ENCODE measurements at places on chromosomes 4 and X. TPM values are rescaled to one million over a fixed set of nuclear protein-coding genes. Genes with fewer than 3 reads are reported as not detected.

- no peak for DNase-seq
These were observed 593 bp upstream of the JAKMIP1 start for GRCh38 chr4:6200922-6201362.

DNA sequence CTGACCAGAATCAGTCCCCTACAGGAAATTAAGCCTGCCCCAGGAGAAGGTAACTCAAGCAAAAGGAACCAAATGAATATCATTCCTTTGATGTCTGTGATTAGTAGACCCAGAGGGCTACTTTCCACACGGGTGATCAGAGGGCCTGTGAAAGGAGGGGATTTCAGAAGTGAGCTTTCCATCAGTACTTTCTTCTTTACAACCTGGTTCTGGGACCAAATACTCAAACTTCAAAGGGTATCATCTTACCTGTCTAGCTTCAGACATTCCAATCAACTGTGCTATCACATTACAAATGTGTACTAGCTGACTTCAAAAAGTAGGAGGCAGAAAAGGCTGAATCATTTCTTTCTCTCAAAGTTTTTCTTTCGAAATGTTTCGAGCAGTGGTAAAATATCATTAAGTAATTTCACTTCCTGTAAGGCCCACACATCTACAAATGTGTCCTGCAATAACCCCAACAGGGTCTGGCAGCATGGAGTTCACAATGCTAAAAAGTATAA lies 23.9 kb downstream of the ACSL4 start:
- DNase-seq, result peak; percentile 6

DNA sequence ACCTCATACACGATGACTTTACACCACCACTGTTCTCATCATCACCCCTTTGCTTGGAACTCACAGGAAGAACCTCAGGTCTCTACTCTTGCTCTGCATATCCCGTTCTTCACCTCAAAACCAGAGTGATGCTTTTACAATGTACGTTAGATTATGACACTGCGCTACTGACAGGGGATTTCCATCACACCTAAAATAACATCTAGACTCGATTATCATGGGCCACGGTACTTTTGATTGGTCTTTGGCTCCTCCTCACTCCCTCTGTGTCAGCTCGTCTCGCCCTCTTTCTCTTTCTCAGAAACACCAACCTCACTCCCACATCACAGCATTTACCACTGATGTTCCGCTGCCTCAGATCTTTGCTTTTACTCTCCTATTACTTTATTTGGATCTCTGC lies 172.4 kb downstream of the TLL1 start:
- DNase-seq, result no peak

- DNase-seq, result peak; percentile 38
These were observed 9.5 kb downstream of the HPRT1 start for GRCh38 chrX:134469486-134469885.

- no peak for DNase-seq
These were observed 213 bp downstream of the NFKB1 start for GRCh38 chr4:102501447-102501696.

GRCh38 chr4:188029114-188029513 lies 33.5 kb downstream of the ZFP42 start:
- no peak for DNase-seq

DNA sequence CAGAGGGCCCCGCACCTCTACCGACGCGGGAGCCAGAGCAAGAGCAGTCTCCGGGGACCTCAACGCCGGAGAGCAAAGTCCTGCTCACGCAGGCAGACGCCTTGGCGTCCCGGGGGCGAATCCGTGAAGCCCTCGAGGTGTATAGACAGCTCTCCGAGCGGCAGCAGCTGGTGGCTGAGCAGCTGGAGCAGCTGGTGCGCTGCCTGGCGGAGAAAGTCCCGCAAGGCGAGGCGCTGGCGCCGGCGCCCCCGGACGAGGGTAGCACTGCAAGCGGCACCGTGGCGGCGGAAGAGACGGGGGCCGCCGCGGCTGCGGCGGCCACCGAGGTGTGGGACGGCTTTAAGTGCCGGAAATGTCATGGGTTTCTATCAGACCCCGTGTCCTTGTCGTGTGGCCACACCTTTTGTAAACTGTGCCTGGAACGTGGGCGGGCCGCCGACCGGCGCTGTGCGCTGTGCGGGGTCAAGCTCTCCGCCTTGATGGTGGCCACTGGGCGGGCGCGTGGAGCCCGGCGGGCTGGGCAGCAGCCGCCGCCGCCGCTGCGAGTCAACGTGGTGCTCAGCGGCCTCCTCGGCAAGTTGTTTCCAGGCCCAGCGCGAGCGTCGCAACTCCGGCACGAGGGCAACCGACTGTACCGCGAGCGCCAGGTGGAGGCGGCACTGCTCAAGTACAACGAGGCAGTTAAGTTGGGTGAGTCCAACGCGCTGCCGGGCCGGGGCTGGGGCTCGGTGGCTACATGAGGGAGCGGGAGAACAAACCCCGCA lies 672 bp downstream of the LONRF3 start:
- peak; percentile 36 for DNase-seq

DNA sequence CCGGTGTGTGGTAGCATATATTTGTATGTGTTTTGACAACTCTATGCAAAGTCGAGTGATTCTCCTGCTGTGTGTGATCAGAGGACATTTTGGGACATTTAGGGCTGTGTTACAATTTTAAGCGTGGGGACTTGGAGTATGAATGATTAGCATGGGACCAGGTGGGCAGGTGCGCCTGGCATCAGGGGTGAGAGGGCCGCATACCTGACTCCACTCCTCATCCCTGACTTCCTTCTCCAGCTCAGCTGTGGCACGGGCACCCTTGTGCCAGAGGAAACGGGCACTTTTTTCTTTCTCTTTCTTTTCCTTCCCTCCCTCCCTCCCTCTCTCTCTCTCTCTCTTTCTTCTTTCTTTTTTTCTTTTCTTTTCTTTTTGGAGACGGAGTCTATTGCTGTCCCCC lies 15.7 kb upstream of the PLCXD1 start:
- no peak for DNase-seq

DNA sequence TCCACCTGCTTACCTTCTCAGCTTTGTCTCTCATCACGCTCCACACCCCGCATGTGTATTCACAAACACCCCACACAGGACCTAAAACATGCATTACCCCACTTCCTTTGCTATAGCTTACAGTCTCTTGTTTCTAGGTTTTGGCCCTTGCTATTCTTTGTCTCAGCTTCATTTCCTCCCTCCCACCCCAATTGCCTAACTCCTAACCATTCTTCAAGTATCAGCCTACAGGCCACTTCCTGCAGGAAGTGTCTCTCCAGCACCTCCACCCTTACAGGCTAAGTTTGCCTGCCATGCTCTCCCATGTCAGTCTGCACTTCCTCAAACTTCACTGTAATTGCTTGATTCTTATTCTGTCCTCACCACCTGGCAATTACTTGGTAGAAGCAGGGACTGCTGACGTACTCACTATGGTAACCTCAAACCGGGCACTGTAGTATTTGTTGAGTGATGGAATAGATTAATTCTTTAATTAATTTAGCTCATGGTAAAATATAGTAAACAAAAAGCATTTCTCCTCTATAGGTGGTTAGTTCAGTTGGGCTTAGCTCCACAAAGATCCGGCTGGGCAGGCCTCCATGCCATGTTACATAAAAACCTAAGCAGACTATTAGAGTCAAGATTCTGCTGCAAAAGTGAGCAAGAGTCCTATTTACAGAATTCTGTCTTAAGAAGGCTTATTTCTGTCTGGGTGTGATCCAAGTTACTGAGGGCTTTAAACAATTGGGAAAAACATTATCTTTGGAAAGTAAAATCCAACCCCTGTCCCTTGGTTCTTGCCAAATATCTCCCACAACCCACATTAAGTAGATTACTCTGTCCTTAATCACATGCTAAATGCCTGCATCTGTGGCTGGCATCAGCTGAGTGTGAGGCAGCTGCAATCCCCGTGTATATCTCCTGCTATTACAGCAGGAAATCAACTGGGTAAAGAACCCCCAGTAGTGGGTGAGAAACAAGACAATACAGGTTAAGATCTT lies 124.7 kb upstream of the CPEB2 start:
- DNase-seq, result no peak

DNA sequence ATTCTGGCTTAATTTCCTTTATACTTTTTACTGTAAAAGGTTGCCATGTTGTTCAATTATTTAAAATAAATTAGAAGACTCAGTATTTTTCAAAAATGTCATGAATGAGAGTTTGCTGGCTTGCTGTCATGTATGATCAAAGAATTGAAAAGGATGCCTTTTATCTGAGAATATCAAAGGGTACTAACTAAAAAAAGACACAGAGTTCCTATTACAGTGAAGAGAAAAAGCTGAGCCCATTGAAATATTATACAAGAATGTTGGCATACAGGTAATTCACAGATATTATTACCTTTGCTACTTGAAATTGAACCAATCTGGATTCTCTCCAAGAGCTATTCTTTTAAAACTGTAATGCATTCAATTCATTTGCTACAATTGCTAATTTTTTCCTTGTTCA lies 200.0 kb downstream of the PPP3CA start:
- no peak for DNase-seq

GRCh38 chr4:136750897-136751296 lies 781.4 kb downstream of the PCDH18 start:
- no peak for DNase-seq

DNA sequence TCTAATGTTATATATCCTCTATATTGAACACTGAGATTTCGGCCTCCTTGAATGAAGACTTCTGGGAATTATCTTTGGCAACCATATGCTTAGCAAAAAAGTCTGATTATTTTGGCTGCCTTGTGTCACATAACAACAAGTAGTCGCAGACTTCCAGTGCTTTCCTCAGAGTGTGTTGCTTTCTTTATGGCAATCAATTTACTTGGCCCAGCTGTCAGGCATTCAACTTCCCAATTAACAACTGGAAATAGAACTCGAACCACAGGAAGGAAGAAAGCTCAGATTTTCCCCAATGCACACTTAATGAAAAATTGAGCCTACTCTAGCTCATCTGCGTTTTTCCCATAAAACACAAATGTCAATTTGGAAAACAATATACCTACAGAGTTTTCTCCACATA lies 71.6 kb downstream of the ZNF827 start:
- no peak for DNase-seq

- DNase-seq, result no peak
These were observed 82.6 kb upstream of the BRS3 start for GRCh38 chrX:136405126-136405525.

DNA sequence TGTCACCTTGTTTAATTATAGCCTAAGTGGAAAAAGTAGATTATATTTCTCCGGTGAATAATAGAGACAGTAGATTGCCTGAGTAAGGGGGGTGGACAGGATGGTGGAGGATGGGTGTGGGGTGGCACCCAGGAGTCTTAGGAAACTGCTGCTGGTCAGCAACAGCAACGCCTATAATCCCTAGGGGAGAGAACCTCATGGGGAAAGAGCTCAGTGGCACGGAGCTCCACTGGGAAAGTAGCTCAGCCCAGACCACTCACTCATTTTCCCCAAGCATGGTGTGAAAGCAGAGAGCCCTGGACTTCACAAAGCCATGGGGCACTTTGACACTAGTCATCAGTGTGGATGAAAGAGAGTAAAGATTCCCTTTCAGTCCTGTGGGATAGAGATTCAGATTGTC lies 31.1 kb downstream of the METTL14 start:
- DNase-seq, result no peak

DNA sequence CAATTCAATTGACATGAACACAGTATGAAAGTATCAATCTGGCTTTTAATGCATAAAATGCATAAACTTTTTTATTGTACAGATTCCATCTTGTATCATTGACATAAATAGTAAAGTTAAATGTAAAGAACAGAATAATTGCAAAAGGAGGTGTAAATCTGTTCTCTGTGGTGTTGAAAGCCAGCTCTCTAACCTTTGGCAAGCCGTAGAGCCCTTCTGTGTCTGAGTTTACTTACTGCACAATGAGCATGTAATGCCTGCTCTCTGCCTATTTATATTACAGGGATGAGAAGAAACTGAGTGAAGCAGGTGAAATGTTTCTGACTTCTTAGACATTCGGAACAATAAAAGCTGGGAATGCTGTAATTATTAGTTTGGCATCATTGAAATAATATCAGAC lies 389.3 kb upstream of the EPHA5 start:
- no peak for DNase-seq

GRCh38 chr4:25060241-25060962 lies 29.7 kb upstream of the LGI2 start:
- no peak for DNase-seq

DNA sequence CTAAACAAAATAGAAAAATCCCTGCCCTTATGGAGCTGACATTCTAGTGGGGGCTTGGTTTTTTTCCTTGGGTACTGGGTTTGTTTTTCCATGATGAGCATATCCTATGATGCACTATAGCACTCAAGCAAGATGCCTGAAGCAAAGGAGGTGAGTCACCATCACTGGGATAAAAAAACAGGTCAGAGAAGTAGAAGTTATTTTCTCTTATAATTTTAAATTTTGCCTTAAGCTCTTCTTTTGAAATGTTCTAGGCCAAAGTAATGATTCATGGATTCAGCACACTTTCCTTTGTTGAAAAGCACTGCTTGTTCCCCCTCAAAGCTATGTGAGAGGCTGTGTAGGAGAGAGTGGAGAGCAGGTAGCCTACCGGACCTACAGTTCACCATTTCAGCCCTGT lies 15.2 kb upstream of the CXCL2 start:
- peak; percentile 59 for DNase-seq

- no peak for DNase-seq
These were observed 51.1 kb downstream of the UGT2B7 start for GRCh38 chr4:69147334-69147733.

GRCh38 chr4:38529189-38530115 lies 134.5 kb upstream of the KLF3 start:
- DNase-seq, result peak; percentile 5

The GLRA2 gene
- not detected for total RNA-seq

The TRMT2B gene
- total RNA-seq, result 21.3 TPM

The ZFP92 gene
- 1.2 TPM for total RNA-seq

The ARR3 gene
- not detected for total RNA-seq

The ZNF141 gene
- 9.8 TPM for total RNA-seq

The KLF8 gene
- 1.0 TPM for total RNA-seq

The CCDC120 gene
- 6.4 TPM for total RNA-seq

The FGFBP2 gene
- not detected for total RNA-seq
